ENCODE measurements at places on chromosomes 4 and X. TPM values are rescaled to one million over a fixed set of nuclear protein-coding genes. Genes with fewer than 3 reads are reported as not detected.

XKRX gene
- total RNA-seq: not detected

CNKSR2 gene
- 4.1 TPM for total RNA-seq

NRK gene
- not detected for total RNA-seq

MAGEA9B gene
- not detected for total RNA-seq

SOWAHB gene
- total RNA-seq: not detected

S100P gene
- total RNA-seq: 1.2 TPM

TECRL gene
- total RNA-seq: not detected

DNA sequence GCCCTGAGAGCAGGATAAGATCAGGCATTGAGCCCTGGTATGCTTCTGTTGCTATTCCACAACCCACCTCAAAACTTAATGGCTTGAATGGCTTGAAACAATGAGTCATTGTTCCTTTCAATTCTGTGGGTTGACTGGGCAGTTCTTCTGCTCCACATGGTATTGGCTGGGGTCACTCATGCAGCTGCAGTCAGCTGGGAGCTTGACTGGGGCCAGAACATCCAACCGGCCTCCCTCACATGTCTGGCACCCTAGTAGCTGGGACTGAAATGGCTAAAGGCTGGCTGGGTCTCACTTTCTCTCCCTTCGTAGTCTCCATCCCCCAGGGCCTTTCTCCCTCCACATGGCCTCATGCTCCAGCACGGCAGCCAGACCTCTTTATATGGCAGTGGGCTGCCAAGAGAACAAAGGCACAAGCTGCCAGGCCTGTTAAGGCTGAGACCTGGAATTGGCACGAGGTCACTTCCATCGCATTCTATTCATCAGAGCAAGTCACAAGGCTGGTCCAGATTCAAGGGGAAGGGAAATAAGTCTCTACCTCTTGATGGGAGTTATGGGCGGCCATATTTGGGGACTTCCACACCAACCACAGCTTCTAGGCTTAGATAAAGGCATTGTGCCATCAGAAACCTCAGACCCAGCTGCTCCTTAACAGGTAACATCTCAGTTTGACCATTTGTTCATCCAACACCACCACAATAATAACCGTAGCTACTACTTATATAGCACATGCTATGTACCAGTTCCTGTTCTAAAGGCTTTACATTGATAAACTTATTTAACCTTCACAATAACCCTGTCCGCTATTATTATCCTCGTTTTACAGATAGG lies 159.7 kb upstream of the ATP6AP2 start:
- no peaks in the 10 kb centered on the region for H3K4me1 ChIP-seq
- no peak overlapping the region for H3K4me3 ChIP-seq
- no peaks in the 10 kb centered on the region for H3K27me3 ChIP-seq
- H3K36me3 ChIP-seq: no peaks in the 10 kb centered on the region
- no peak overlapping the region for H3K27ac ChIP-seq

- H3K4me1 ChIP-seq: no peaks in the 10 kb centered on the region
- H3K27ac ChIP-seq: no peak overlapping the region
- H3K36me3 ChIP-seq: no peaks in the 10 kb centered on the region
- no peaks in the 10 kb centered on the region for H3K27me3 ChIP-seq
- no peak overlapping the region for H3K4me3 ChIP-seq
Observed at GRCh38 chrX:142978130-142978684, 47.5 kb upstream of the SPANXN4 start.

DNA sequence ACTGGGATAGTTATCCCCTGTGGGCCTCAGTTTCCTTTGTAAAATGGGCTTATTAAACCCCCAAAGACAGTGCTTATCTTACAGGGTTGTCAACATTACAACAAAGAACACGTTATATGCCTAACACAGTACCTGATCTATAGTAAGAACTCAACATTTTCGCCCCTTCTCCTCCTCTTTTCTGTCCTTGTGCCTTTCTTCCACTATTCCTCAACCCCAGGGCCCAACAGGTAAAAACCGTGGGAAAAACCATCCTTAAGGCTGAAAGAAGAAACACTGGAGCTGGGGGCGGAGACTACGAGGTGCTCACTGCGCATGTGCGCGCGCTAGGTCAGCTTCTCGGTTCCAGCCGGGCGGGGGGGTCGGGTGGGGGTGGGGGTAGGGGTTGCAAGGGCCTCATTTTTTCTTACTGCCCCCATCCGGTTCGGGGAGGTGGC lies 426 bp upstream of the XIAP start:
- peak overlapping the region; percentile 69 for H3K4me3 ChIP-seq
- no peaks in the 10 kb centered on the region for H3K27me3 ChIP-seq
- peak overlapping the region; percentile 91 for H3K27ac ChIP-seq
- no peaks in the 10 kb centered on the region for H3K36me3 ChIP-seq

GRCh38 chr4:89914609-89915550 lies 20.2 kb downstream of the MMRN1 start:
- no peaks in the 10 kb centered on the region for H3K36me3 ChIP-seq
- no peak for DNase-seq
- no peak overlapping the region for H3K4me3 ChIP-seq
- no peaks in the 10 kb centered on the region for H3K4me1 ChIP-seq

DNA sequence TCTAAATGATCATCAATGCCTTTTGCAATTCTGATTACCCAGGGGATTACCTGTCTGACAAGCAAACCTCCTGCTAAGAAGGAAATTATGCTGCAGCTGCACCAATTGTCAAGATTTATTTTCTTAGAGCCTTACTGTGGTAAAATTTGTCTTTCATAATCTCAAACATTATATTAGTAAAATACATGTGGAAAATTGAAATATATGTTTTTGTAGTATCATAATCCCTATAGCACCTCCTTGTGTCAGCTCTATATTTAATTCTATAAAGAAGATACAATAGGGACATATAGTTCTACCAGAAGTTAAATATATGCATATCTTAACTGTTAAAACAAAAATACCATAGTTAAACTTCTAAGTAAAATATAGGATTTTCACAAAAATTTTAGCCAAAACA lies 655.6 kb upstream of the PCDH10 start:
- no peak overlapping the region for H3K27ac ChIP-seq
- no peak for DNase-seq
- H3K27me3 ChIP-seq: no peaks in the 10 kb centered on the region
- H3K4me1 ChIP-seq: no peaks in the 10 kb centered on the region
- no peak overlapping the region for H3K4me3 ChIP-seq

DNA sequence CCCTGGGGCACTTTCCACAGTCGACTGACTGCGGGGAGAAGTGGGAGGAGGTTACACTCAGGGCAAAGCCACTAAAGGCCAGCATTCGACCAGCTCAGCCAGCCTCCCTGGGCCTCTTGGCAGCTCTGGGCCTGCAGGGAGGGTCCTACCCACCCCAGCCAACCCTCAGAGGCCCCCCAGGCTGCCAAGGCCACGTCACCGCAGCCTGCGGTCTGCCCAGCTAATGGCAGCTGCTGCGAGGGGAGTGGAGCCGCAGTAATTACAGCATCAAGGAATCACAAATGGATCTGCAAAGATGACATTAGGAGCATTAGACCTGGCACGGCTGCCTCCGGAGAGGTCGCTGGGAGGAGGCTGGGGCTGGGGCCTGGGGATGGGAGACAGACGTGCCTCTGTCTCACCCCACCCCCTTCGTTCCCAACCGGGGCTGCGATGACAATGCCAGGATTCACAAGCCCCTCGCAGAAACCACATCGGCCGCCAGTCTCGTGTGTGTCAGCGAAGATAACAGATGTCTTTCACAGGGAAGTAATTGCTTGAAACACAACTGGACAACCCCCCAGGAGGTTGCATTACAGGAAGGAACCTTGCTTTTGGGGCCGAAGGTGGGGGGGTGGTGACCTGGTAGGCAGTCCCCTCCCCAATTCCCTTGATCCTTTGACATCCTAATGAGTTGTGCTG lies 367.6 kb downstream of the BCOR start:
- peaks cover 3% of the 10 kb centered on the region for H3K4me1 ChIP-seq
- no peaks in the 10 kb centered on the region for H3K36me3 ChIP-seq
- no peak overlapping the region for H3K27ac ChIP-seq
- no peak for DNase-seq
- no peak overlapping the region for H3K4me3 ChIP-seq

DNA sequence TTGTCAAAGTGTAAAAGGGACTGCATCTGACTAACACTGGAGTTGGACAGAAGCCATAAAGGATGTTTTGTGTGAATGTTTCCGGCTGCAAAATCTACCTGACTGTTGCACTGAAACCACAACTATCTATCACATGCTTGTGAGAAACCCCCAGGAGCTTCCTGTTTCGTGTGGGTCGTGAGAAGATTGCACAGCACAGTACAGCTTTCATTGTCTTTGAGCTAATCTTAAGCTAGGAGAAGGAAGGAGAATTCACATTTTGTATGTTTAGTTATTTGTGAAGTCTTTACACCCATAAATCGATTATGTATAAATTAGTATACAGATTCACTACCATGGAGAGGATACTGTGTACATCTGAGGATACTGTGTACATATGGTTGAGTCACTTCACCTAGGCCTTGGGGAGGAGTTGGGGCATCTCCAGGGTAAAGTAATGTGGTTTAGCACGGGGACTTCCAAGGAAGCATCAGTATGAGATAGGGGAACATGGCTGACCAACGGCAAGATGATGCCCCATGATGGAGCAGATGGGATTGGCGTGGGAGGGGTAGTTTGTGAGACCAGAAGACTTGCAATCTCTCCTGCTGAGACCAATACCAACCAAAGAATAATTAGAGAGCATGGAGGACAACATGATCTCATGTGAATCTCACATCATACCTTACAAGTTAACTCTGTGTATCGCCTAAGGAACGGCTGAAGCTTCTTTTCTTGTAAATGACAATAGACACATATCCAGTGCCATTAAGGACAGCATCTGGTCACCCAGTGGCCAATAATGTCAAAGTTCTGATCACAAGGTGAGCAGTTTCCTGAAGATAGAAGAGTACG lies 43.1 kb upstream of the FAM9C start:
- H3K27ac ChIP-seq: peak overlapping the region; percentile 68
- no peaks in the 10 kb centered on the region for H3K36me3 ChIP-seq
- H3K27me3 ChIP-seq: no peaks in the 10 kb centered on the region
- peaks cover 94% of the 10 kb centered on the region for H3K4me1 ChIP-seq
- H3K4me3 ChIP-seq: peak overlapping the region; percentile 35
- DNase-seq: peak; percentile 59

DNA sequence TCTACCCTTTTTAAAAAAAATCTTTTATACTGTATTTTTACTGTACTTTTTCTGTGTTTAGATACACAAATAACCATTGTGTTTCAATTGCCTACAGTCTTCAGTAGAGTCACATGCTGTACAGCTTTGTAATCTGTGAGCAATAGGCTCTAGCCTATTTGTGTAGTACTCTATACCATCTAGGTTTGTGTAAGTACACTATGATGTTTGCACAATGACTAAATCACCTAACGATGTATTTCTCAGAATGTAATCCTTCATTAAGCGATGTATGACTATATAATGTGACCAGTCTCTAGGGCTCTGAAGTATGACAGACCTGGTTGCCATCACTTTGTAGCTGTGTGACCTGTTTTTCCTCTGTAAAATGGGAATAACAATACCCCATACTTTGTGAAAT lies 14.2 kb upstream of the DCAF4L1 start:
- DNase-seq: no peak
- H3K4me1 ChIP-seq: no peaks in the 10 kb centered on the region
- no peaks in the 10 kb centered on the region for H3K27me3 ChIP-seq

- no peaks in the 10 kb centered on the region for H3K36me3 ChIP-seq
- DNase-seq: no peak
- no peaks in the 10 kb centered on the region for H3K27me3 ChIP-seq
- no peak overlapping the region for H3K4me3 ChIP-seq
- no peaks in the 10 kb centered on the region for H3K4me1 ChIP-seq
Observed at GRCh38 chr4:3820806-3821579, 54.8 kb downstream of the ADRA2C start.

GRCh38 chr4:2290488-2290887 lies 28.6 kb upstream of the MXD4 start:
- H3K27ac ChIP-seq: peak overlapping the region; percentile 65
- H3K4me3 ChIP-seq: peak overlapping the region; percentile 10
- H3K4me1 ChIP-seq: peaks cover 51% of the 10 kb centered on the region

- no peaks in the 10 kb centered on the region for H3K27me3 ChIP-seq
- H3K36me3 ChIP-seq: no peaks in the 10 kb centered on the region
- DNase-seq: no peak
- H3K4me1 ChIP-seq: peaks cover 7% of the 10 kb centered on the region
- H3K4me3 ChIP-seq: no peak overlapping the region
Observed at GRCh38 chr4:7864685-7865084, 75.0 kb downstream of the AFAP1 start.

GRCh38 chr4:86300516-86300915 lies 59.3 kb downstream of the MAPK10 start:
- no peaks in the 10 kb centered on the region for H3K36me3 ChIP-seq
- DNase-seq: no peak
- H3K27ac ChIP-seq: no peak overlapping the region
- no peak overlapping the region for H3K4me3 ChIP-seq
- H3K27me3 ChIP-seq: no peaks in the 10 kb centered on the region
- no peaks in the 10 kb centered on the region for H3K4me1 ChIP-seq

- no peaks in the 10 kb centered on the region for H3K4me1 ChIP-seq
- H3K27me3 ChIP-seq: no peaks in the 10 kb centered on the region
- DNase-seq: no peak
- H3K4me3 ChIP-seq: no peak overlapping the region
Observed at GRCh38 chr4:155426953-155427352, 50.2 kb upstream of the MAP9 start.

DNA sequence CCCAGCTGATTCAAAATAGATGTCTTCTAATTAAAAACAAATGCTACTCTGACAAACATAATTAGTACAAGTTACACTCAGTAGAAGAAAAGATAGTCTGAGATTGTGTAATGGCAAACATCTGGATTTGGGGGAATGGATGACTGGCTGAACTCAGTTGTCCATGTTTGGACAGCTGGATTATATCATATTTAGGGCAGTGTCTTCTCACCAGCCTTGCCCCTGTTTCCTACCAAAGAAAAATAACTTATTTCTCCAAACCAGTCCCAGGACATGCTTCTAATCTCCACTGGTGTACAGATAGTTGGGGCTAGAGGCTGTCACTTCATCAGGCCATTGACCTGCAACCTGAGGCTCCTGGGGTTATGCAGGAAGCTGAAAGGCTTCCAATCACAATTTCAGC lies 237.3 kb downstream of the USP46 start:
- DNase-seq: no peak
- no peaks in the 10 kb centered on the region for H3K27me3 ChIP-seq
- H3K4me3 ChIP-seq: no peak overlapping the region
- no peaks in the 10 kb centered on the region for H3K36me3 ChIP-seq
- H3K4me1 ChIP-seq: no peaks in the 10 kb centered on the region
- H3K27ac ChIP-seq: no peak overlapping the region

- H3K27me3 ChIP-seq: no peaks in the 10 kb centered on the region
- no peaks in the 10 kb centered on the region for H3K36me3 ChIP-seq
- H3K4me3 ChIP-seq: peak overlapping the region; percentile 92
- peaks cover 17% of the 10 kb centered on the region for H3K4me1 ChIP-seq
Observed at GRCh38 chr4:70688795-70689231, 481 bp downstream of the UTP3 start.

DNA sequence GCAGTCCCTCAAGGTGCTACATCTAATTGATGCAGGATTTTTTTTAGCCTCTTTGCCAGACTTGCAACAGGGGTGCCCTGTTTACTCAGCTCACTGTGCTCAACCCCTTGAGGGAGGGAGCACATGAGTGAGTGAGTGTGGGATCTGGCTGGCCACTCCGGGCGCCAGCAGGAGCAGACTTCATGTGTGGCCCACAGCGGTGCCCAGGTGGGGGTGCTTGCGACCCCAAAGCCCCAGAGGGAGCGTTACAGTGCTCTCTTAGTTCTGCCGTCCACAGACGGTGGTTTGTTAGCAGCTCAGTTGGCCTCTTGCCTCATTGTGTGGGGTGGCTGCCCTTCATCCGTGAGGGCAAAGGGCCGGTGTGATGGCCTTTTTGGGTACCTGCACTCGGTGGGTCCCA lies 81.6 kb upstream of the MYOZ2 start:
- H3K4me3 ChIP-seq: no peak overlapping the region
- DNase-seq: no peak
- H3K27me3 ChIP-seq: no peaks in the 10 kb centered on the region
- no peak overlapping the region for H3K27ac ChIP-seq
- no peaks in the 10 kb centered on the region for H3K4me1 ChIP-seq
